ENCODE measurements at places on chromosomes 13 and 19.

DNA sequence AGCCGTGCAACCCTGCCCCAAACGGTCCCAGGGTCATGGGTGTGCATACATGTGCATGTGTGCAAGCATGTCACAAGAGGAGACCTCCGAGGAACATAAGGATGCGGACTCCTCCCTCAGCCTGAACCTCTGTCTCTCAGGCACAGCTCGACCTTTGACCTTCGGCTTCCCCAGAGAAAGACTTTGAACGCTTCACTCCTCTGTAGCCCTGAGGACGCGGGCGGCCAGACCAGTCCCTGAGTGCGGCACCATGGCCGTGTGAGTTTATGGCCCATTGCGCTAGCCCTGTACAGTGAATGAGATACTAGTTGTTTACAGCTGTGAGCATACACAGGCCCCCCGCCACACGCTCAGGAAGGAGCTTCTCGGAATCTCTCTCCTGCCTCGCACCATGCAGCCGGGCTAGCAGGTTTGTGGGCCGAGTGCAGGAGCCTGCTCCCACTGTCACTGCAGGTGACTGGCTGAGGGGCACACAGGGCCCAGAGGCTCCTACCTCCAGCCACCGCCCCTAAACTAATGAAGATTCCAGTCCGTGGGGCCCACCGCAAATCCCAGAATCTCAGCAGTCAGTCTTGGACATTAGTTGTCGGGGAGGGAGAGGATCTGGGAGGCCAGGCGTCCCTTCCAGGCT lies 10.8 kb downstream of the RASA3 start:
- DNase-seq: no peak

- DNase-seq: no peak
Measured at GRCh38 chr19:1079566-1080111, 12.7 kb downstream of the ARHGAP45 start.

DNA sequence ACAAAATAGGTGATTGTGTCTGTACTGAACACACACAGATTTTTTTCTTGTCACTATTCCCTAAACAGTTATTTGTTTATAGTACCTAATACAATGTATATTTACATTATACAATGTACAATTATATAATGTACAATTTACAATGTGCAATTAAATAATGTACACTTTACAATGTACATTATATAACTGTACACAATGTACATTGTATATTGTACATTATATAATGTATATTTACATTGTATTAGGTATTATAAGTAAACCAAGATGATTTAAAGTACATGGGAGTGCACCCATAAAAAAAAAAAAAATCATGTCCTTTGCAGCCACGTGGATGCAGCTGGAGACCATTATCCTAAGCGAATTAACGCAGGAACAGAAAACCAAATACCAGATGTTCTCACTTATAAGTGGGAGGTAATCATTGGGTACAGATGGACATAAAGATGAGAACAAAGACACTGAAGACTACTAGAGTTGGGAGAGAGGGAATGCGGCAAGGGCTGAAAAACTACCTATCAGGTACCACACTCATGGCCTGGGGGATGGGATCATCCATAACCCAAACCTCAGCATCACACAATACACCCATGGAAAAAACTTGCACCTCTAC lies 68.1 kb downstream of the ABCC4 start:
- no peak for DNase-seq

- no peak for DNase-seq
Measured at GRCh38 chr13:44198826-44199225, 174.8 kb upstream of the SERP2 start.

DNA sequence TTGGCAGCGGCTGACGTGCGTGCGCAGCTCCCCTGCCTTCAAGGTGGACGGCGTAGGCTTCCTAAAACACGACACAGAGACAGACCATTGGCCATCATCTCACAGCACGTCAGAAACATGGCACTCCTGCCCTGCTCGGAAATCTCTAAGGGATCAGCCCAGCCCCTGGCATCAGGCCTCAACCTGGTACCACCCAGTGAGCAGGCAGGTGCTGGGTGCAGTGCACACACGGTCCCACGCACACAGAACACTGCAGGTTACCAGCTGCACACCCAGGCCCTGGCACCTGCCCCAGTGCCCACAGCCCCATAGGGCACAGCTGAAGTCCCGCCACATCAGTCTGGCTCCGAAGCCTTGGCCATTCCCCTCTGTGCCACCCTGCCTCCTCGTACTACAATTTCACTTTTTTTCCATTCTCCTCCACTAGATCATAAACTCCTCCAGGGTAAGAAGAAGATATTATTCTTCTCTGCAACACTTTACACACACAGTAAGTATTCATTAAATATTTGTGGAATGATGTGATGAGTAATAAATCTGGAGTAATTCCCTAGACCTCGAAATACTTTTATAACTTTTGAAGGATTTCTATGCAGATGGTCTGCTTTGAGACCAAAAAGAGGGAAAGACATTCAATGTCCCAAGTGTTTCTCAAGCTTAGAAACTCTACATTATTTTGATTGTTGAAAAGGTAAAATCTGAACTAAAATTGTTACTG lies 156.4 kb downstream of the COL4A1 start:
- DNase-seq: no peak

- DNase-seq: no peak
Measured at GRCh38 chr19:49111218-49111998, 2.8 kb upstream of the LIN7B start.

GRCh38 chr13:113466383-113466782 lies 13.1 kb upstream of the ADPRHL1 start:
- DNase-seq: no peak

- no peak for DNase-seq
Measured at GRCh38 chr13:69050696-69051095, 1056.9 kb upstream of the ATXN8OS start.

DNA sequence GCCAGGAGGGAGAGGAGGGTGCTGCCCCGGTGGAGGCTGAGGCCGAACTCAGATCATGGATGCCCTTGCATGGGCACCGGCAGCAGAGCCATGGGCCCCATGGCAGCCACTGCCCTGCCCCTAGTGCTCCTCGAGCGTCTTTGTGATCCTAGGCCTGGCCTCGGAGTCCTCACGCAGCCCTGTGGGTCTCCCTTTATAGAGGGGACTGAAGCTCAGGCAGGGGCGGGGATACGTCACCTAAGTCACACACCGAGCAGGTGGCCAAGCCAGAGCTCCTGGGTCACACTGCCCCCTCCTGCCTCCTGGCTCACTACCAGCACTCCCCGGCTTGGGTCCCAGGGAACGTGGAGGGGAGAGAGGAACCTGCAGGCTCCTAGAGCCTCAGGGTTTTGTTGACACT lies 28.7 kb downstream of the DHX34 start:
- DNase-seq: no peak

GRCh38 chr13:24274452-24275021 lies 34.8 kb upstream of the C1QTNF9 start:
- peak; percentile 89 for DNase-seq

GRCh38 chr19:50573741-50574461 lies 5.7 kb upstream of the LRRC4B start:
- DNase-seq: no peak

- no peak for DNase-seq
Measured at GRCh38 chr19:48552406-48553322, 692 bp downstream of the SULT2B1 start.

DNA sequence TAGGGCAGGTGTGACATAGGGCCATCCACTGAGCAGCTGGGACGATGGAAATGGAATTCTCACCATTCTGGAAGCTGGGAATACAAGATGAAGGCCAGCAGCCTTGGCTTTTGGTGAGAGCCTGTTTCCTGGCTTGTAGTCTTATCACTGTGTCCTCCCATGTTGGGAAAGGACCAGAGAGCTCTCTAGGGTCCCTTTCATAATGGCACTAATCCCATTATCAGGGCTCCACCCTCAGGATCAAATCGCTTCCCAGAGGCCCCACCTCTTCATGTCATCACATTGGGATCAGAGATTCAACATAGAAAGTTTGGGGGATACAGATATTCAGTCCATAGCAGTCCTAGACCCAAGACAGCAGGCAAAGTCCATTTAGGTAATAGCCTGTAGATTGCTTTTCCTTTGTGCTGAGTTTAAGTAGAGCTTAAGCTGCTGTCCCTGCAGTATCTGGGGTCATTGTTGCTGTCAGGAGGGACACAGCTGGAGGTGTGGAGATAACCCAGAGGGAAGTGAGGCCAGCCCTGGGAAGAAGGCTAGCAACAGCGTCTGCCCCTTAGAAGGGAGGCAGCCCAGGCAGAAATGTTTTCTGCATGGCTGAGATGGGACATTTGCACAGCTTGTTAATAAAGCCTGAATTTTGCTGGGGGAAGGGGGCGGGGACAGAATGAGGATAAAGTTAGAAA lies 136.5 kb upstream of the GPR12 start:
- DNase-seq: no peak

GRCh38 chr19:16185768-16186123 lies 536 bp downstream of the FAM32A start:
- DNase-seq: peak; percentile 30

DNA sequence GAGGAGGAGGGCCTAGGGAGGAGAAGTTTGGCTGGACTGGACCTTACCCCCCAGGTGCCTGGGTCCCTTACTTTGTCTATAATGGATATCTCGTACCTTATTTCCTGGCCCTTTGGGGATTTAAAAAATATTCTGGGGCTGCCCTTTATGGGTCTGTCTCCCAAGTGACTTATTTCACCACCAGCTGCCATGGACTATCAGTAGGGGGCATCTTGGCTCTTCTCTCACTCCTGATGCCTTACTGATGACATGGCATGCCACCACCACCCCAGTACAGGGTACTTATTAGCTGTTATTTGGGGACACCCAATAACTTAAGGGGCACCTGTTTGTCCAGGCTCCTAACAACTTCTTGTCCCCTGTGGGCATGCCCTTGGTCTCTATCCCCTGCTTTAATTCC lies 38.0 kb downstream of the NFIX start:
- DNase-seq: no peak

- no peak for DNase-seq
Measured at GRCh38 chr13:83929157-83929556, 46.9 kb upstream of the SLITRK1 start.

GRCh38 chr19:48867746-48868113 lies 687 bp downstream of the PLEKHA4 start:
- DNase-seq: no peak

- peak; percentile 71 for DNase-seq
Measured at GRCh38 chr13:31908696-31909411, 122.7 kb upstream of the FRY start.

- no peak for DNase-seq
Measured at GRCh38 chr13:110517505-110518225, 43.9 kb downstream of the RAB20 start.

GRCh38 chr13:99774644-99775043 lies 196.9 kb downstream of the ZIC5 start:
- no peak for DNase-seq

DNA sequence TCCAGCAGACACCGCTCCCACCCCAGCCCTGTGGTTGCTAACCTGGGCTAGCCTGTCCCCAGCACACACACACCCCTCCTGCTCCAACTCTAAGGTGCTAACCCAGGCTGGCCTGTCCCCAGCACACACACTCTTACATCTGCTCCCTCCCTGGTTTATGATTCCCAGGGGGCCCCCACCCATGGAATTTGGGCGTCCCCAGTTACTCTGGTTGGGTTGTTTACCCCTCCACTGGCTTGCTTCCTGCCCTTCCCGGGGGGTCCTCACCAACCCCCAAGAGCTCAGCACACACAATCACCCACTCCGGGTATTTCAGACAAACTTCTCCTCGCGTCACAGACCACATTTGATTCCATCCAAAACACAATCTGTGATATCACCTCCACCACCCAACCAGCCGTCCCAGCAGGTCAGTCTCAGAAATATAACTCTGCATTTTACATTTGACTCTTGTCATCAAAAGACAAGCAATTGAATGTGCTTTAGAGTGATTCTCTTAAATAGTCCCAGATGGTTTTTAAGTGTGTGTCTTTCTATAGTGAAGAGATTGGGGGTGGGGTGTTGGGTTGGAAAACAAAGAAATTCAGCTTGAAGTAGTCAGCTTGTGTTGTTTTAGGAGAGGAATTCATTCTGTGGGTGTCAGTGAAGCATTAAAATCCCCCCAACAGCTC lies 20.1 kb downstream of the COL4A2 start:
- no peak for DNase-seq

DNA sequence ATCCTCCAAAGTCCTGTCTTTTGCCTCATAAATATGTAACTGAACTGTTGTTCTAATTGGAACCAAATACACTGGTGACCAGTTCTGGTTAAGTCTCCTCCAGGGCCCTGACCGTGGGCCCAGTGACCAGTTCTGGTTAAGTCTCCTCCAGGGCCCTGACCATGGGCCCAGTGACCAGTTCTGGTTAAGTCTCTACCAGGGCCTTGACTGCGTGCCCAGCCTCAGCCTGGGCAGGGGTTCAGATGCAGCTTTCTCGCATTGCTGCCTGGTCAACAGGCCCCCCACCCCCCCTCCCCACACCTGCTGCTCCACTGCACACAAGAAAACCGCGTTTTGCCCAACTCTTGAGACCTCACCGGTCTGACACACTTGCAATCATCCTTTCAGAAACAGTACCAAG lies 3.8 kb upstream of the GRTP1 start:
- DNase-seq: no peak

Data from CD14-positive monocyte (primary cell).